ENCODE measurements at places on chromosomes 11 and 22.

DNA sequence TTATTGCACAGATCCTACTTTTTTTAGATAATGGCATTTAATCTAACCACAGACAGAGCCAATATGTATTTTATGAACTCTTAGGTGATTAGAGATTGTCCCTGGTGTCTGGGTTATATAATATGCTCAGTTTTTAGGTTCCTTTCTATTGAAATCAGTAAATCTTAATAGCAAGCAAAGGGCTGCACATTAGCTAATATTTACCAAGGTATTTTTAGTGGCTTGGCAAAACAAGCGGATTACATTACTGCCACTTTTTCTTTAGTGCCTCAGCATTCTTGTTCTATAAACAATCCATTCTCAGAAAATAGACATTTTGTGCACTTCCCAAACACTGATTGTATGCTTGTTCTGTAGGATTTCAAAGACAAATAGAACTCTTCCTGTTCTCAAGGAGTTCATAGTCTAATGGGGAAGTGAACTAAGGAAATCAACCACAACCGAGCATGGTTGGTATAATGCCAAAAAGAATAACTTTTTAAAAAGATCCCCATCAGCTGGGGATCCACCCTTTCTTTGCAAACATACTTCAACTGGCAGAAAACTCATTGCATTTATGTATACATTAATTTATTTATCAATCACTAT, 23.8 kb downstream of the KCNJ1 start:
- no peak for DNase-seq

- no peak for DNase-seq
Observed at GRCh38 chr11:12173111-12173510, 62.7 kb downstream of the MICAL2 start.

GRCh38 chr11:27532652-27533325, 26.2 kb upstream of the LIN7C start:
- no peak for DNase-seq

DNA sequence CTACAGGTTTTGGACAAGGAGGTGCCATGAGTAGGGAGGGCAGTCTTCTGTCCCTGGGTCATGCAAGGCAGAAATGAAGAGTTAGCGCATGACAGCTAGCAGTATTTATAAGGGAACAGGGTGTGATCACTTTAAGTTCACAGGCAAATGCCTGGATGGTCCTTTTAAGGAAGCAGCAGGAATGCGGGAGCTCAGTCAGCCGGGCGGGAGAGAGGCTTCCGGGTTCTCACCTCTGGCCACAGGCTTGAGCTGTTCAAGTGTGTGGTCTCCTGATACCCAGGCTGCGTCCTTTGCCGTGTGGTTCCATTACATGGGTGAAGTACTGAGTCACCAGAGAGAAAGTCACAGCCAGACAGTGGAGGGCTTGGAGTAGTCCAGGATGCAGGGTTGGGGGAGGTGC, 105.4 kb downstream of the BCR start:
- DNase-seq = no peak

- no peak for DNase-seq
Observed at GRCh38 chr11:122714004-122714403, 58.5 kb downstream of the UBASH3B start.

DNA sequence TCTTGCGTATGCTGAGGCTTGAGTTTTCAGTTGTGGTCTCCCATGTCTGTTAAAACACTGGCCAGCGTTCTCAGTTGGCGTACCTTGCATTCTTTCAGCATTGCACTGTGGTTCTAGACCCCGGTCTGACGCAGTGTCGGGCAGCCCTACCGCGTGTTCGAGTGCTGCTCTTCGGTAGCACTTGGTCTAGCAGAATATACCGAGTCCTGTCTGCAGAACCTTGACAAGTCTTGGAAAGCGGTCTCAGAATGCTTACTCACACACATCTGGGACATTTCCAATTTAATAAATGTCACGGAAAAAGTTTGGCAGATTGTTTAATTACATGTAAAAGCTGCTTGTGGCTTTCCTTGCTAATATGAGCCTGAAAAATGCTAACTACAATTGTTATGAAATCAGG, 32.6 kb downstream of the PPFIA1 start:
- DNase-seq = no peak

DNA sequence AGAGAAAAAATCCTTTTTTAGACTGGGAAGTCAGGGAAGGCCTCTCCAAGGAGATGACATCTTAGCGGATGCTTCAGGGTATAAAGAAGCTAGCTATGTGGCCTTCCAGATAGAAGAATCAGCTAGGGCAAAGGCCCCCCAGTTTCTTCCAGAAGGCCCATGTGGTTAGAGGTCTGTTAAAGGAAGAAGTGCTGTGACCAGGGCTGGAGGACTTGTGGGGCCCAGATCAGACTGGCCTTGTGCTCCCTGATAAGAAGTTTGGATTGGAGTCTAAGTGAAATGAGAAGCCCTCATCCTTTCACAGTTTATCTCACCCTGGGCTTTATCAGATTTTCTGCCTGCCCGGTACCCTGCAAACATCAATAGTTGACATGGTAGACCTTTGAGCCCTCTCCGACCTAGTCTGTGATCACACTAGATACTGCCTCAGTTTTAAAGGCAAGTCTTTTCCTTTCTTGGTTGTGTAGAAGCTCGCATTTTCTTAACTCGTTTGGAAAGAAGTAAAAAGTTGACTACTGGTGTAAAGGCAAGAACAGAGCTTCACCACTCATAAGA, 7.8 kb downstream of the AMPD3 start:
- DNase-seq = no peak

DNA sequence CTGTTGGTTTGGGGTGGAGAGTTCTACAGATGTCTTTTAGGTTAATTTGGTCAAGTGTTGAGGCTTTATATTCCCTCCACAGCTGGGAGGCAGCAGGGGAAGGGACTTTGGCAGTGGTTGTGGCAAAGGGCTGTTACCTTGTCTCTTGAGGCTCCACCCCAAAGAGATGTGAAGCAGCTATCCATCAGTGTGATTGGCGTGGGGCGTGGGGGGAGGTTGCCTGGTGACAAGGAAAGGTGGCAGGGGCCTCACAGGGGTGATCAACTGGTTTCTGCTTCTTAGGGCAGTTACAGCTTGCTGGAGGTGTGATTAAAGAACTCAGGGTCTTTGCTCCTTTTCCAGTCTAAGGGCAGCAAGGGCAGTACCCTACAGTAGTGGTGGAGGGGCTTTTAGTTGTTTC, 59.3 kb downstream of the FANCF start:
- DNase-seq = no peak

- no peak for DNase-seq
Observed at GRCh38 chr22:19648419-19648929, 65.8 kb upstream of the SEPTIN5 start.

GRCh38 chr11:119145551-119145950, 3.3 kb upstream of the ABCG4 start:
- DNase-seq = no peak

GRCh38 chr11:125945011-125945796, 640 bp upstream of the VSIG10L2 start:
- no peak for DNase-seq

DNA sequence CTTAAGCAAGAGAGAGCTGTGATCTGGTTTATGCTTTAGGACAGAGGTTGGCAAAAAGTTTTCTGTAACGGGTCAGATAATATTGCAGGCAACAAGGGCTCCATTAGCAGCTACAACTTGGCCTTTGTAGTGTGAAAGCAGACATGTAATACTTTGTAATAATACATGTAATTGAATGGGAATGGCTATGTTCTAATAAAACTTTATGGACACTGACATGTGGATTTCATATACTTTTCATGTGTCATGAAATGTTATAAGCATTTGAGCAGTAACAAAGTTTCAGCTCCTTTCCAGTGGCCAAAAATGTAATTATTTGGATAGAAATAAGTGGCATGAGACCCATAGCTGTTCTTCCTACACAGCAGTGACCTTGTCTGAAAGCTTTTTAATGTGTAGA, 3.1 kb downstream of the DYNC2H1 start:
- no peak for DNase-seq

- DNase-seq = peak; percentile 71
Observed at GRCh38 chr11:134578807-134579723, 167.0 kb upstream of the B3GAT1 start.

- DNase-seq = peak; percentile 90
Observed at GRCh38 chr11:121417055-121417551, 35.0 kb upstream of the SORL1 start.

DNA sequence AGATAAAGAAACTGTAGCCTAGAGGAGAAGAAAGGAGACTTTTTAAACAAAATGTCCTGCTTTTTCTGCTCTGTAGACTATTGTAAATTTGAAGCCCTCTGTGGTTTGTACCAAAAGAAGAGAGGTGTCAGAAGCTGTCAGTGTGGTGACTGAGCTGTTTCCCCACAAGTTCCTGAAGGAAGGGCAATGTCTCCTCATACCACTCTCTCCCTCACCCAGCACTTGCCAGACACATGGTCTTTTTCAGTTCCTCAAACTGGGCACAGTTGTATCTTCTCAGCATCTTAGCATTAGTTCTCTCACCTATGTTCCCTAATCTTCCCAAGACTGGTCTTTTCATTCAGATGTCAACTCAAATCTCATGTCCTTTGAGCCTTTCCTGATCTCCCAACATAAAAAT, 4.3 kb downstream of the BCO2 start:
- DNase-seq = no peak

All from mesenteric fat pad (tissue), 1 donor.